ENCODE measurements at places on chromosomes 6 and 20.

DNA sequence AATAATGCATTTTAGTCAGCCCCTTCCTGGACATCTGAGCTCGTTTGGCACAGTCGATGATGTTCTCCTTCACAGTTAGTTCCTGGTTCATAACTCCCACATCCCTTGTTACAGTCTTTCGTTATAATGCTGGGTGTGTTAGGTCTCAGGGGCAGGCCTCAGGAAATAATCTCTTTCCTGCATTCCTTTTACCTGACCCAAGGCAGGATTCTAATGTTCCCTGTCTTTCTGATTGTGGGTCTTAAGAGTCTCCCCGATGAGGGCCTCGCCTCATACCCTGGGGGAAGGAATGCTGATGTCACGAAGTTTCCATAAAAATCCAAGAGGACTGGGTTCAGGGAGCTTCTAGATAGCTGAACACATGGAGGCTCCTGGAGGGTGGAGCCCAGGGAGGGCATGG is 104.0 kb upstream of the CARMIL1 start:
- DNase-seq, result no peak

- no peak for DNase-seq
These were observed 14.5 kb downstream of the STX16 start for GRCh38 chr20:58665606-58666005.

DNA sequence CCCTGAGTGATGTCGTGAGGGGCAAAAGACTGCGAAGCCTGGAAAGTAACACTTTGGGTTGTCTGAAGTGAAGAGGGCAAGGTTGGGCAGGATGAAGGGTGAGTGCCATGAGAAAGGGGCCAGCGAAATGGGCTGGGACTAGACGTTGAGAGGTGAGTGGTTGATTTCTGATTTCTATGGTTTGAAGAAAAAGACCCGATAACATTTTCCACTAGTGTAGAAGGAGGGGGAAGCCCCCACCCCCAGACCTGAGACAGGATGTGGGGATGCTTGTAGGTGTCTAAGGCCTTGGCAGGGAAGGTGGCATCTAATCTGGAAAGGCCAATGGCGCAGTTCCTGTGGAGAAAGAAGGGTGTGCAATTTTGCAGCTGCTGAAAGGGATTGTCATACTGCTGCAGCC is 25.3 kb upstream of the KIF3B start:
- DNase-seq, result no peak

GRCh38 chr6:163438298-163438939 is 23.9 kb downstream of the QKI start:
- no peak for DNase-seq

GRCh38 chr20:42790111-42790510 is 399.6 kb downstream of the PTPRT start:
- no peak for DNase-seq

GRCh38 chr6:104431096-104431495 is 428.6 kb downstream of the HACE1 start:
- DNase-seq, result no peak

DNA sequence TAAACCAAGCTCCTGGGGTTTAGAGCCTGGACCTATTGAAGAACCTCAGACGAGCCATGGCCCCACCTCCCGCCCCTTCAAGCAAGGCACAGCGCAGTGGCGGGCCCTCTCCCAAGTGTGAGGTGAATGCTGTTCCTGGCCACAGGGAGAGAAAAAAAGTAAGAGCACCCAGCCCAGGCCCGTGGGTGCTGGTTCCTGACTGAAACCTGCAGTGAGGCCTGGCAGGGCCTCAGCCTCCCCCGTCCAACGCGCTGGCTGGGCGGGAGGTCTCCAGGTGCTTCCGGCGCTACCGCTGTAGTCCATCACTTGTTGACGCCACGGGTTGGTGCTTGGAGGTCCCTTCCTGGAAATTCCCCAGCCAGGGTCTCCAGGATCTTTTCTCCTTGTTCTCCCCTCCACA is 5.5 kb upstream of the FAM83C start:
- no peak for DNase-seq

- DNase-seq, result no peak
These were observed 100.9 kb upstream of the FOXP4 start for GRCh38 chr6:41445261-41445660.

- DNase-seq, result no peak
These were observed 177.3 kb upstream of the CCN2 start for GRCh38 chr6:132128424-132128823.
